ENCODE measurements at places on chromosomes 11 and 22. TPM values are rescaled to one million over a fixed set of nuclear protein-coding genes. Genes with fewer than 3 reads are reported as not detected.

The OR51I1 gene
- not detected for total RNA-seq

The LRRC10B gene
- 1.5 TPM for total RNA-seq

The RTN4R gene
- total RNA-seq: 0.19 TPM

The SLC6A5 gene
- total RNA-seq: not detected

The SLC37A2 gene
- 10.5 TPM for total RNA-seq

The GLYATL1 gene
- not detected for total RNA-seq

The OR5D13 gene
- total RNA-seq: not detected

The AMPD3 gene
- 6.5 TPM for total RNA-seq

The MMP8 gene
- total RNA-seq: 0.67 TPM

The TSPAN32 gene
- total RNA-seq: 0.76 TPM

The MDK gene
- 28.9 TPM for total RNA-seq

The PLEKHA7 gene
- 9.0 TPM for total RNA-seq

The RBM4B gene
- 9.0 TPM for total RNA-seq

The RAB36 gene
- 4.2 TPM for total RNA-seq

The LGALS1 gene
- 1,140 TPM for total RNA-seq

The OR52N4 gene
- 0.24 TPM for total RNA-seq

The INPP5J gene
- total RNA-seq: 0.74 TPM

The TMPRSS4 gene
- not detected for total RNA-seq

The RFPL1 gene
- total RNA-seq: not detected

The DNAJB7 gene
- not detected for total RNA-seq

The OR5F1 gene
- not detected for total RNA-seq

The BBOX1 gene
- total RNA-seq: not detected

The NXPE4 gene
- not detected for total RNA-seq

The TSSK2 gene
- not detected for total RNA-seq

The ZNF70 gene
- total RNA-seq: 6.2 TPM

The OR8G1 gene
- not detected for total RNA-seq

The ADORA2A gene
- total RNA-seq: 1.9 TPM

The B4GALNT4 gene
- 0.52 TPM for total RNA-seq

The LSP1 gene
- total RNA-seq: 39.1 TPM

The APOL3 gene
- 54.5 TPM for total RNA-seq

The OR9G1 gene
- total RNA-seq: not detected

The TRPT1 gene
- 21.9 TPM for total RNA-seq

The MRGPRX3 gene
- not detected for total RNA-seq

The MMP13 gene
- not detected for total RNA-seq

The OOSP1 gene
- not detected for total RNA-seq

The SCGB1C1 gene
- total RNA-seq: not detected

The CREBZF gene
- total RNA-seq: 31.7 TPM

The CD248 gene
- 67.5 TPM for total RNA-seq

The LMO2 gene
- total RNA-seq: 27.1 TPM

The TRPC6 gene
- total RNA-seq: 2.7 TPM

The ARHGEF17 gene
- 99.1 TPM for total RNA-seq

The CSTPP1 gene
- 19.8 TPM for total RNA-seq

The PTH gene
- total RNA-seq: not detected

The HIRA gene
- 20.4 TPM for total RNA-seq

The TMEM191C gene
- total RNA-seq: 0.81 TPM

The QSER1 gene
- total RNA-seq: 23.3 TPM

The SYT8 gene
- total RNA-seq: not detected

The CDC42EP2 gene
- 15.7 TPM for total RNA-seq

The NNMT gene
- total RNA-seq: 631 TPM

The C2CD3 gene
- 14.5 TPM for total RNA-seq

The MAPK8IP1 gene
- total RNA-seq: 8.5 TPM

Data from posterior vena cava (tissue), 2 donors.